ENCODE measurements at places on chromosomes 16 and 17.

DNA sequence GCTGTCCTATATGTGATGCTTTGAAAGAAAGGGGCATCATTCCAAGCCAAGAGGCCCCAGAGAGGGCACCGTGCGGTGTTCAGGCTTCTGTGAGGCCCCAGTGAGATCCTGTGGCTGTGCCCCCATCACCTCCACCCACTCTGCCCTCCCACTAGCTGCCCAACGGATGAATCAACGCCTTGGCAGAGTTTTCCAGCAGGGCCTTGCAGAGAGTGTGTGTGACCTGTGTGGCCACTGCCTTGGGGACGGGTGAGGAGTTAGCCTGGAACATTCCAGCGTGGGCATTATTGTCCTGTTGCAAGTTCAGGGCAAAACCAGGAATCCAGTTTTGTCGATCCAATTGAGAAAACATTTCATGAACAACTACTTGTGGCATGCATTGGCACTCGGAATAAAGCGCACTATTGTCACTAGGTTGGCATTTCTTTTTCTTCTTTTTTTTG lies 53.7 kb downstream of the SF3B3 start:
- no peak for DNase-seq

DNA sequence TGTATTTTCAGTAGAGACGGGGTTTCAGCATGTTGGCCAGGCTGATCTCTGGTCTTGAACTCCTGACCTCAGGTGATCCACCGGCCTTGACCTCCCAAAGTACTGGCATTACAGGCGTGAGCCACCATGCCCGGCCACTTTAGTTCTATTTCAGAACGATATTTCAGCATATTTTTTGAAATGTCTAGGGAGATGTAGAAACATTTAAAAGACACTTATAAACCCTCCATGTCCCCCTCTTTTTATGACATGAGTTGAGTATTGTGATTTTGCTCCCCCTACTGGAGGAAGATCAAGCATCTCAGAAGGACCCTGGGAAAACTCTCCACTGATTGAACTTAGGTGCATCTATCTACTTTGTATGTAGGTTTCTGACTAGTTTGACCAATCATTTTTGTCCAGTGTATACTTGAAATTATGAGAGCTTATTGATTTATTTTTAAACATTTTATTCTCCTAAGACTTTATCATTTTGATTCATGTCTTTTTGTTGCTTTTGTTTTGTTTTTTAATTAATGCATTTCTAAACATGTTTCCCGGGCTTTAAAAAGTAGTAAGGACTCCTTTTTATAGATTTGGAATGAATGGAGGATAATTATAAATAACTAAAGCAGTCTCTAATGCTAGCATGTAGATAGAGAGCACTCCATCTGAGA lies 105.1 kb downstream of the CHD9 start:
- no peak for DNase-seq

GRCh38 chr17:44323359-44324091 lies 1.1 kb downstream of the SLC25A39 start:
- no peak for DNase-seq

DNA sequence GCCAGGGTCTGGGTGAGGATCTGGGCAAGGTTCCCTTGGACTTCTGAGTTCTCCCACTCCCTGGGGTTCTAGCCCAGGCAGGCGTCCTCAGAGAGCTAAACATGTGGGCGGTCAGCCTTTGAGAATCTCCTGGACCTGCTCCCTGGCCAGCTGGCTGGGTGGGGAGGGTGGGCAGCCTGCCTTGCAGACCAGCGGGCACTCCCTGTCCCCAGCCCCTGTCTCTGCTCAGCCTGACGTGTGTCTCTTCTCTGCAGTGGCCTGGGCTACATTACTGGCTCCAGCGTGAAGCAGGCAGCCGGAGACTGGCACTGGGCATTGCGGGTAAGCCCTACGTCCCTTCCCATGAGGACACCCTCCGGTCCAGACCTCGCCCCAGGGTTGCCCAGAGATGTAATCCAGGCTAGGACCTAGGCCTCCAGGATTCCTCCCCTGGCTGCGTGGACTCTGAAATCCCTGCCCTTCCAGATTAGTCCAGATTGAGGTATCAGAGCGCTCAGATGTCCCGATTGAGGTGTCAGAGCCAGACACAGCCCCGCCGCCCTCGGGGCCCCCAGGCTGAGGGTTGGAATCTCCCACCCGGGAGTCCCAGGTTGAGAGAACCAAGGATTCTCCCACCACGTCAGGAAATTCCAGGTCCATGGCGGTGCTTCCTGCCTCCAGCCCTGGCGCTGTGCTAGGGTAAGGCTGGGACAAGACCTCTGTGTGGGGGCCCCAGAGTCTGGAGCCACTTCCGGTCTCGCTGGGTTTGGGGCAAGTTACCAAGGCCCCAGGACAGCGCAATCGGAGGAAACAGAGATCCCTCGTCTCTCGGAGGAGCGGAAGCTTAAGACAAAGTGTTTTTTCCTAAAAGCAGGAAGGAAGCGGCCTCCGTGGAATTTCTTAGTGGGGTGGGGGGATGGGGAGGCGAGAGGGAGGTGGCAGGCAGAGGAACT lies 24.1 kb downstream of the MYBBP1A start:
- no peak for DNase-seq

DNA sequence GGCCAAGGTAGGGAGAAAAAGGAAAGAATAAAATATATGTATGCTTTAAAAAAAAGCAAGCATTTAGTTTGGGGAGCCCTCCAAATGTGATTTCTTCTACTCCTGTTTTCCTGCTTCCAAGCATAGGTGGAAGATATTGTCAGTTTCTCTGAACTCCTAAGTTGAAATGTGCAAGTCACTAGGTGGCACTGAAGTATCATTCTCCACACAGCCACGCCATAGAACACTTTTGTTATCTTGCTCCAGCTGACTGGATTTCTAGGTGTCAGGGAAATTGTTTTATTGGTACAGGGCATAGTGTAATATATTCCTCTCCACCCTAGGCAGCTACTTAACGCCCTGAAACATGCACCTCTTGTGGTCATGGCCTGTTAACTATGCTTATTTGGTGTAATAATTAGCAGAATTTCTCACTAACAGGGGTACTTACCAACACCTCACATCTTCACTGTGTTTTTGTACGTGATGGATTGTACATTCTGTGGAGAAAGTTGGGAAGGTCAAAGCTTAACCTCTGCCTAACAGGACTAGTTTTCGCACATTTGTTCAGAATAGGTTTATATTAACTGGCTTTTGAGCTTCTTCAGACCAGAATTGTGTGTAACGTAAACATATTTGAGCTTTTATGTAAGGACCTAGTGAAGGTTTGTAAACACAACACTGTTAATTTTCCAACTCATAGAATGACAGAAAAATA lies 69.3 kb downstream of the FTO start:
- DNase-seq: no peak

DNA sequence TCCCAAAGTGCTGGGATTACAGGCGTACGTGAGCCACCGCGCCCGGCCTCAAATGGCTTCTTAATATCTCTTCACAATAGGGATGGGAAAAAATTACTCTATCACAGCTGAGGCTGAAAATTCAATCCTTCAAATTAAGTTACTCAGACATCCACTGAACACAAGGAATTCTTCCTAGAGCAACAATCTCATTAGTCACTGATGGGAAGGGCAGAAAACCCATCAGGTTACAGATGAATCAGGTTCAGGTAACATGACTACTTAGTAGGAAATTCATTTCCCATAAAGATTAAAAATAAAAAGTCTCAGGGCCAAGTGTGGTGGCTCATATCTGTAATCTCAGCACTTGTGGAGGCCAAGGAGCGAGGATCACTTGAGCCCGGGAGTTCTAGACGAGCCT lies 42.5 kb upstream of the ABR start:
- no peak for DNase-seq

DNA sequence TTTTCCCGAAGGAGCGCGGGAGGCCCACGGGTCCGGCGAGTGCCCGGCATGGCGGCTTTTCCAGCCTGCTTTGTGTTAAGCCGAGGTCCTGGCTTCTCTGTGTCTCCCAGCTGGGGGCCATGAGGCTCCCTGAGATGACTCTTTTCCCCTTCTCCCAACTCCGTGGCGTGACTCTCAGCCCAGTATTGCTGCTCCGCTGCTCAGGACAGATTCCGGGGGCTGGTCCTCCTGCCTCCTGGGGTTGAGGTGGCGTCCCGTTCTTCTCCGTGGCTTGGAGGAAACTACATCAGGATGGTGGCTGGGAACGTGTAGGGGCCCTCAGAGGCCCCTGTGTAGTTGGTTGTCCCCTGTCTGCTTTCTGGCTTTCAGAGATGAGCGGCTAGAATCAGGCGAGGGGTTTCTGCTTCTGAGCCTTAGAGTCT lies 951 bp downstream of the GPS1 start:
- DNase-seq: no peak

DNA sequence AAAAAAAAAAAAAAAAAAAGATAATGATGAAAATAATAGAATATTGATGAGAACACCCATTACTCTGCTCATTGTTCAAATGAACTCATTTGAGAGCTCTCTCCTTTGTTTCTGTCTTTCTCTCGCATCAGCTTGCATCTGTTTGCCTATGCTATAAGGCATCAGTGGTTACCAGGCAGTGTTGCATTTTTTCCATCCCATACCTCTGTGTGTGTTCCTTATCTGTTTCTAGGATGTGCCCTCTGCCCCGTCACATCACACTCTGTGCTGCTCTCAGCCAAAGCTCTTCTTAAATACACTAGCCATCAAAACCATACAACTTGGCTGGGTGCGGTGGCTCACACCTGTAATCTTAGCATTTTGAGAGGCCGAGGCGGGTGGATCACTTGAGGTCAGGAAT lies 568.2 kb downstream of the WWOX start:
- no peak for DNase-seq

GRCh38 chr17:10270258-10270657 lies 71.9 kb upstream of the GAS7 start:
- DNase-seq: no peak

- peak; percentile 72 for DNase-seq
Measured at GRCh38 chr16:80804056-80804525, 307 bp downstream of the CDYL2 start.

GRCh38 chr17:48299760-48300159 lies 130.3 kb downstream of the SKAP1 start:
- DNase-seq: no peak

GRCh38 chr17:28001149-28001548 lies 41.3 kb upstream of the NLK start:
- DNase-seq: no peak

GRCh38 chr16:55642611-55643010 lies 13.2 kb upstream of the SLC6A2 start:
- DNase-seq: no peak

GRCh38 chr17:69477204-69477902 lies 62.9 kb downstream of the MAP2K6 start:
- DNase-seq: no peak

DNA sequence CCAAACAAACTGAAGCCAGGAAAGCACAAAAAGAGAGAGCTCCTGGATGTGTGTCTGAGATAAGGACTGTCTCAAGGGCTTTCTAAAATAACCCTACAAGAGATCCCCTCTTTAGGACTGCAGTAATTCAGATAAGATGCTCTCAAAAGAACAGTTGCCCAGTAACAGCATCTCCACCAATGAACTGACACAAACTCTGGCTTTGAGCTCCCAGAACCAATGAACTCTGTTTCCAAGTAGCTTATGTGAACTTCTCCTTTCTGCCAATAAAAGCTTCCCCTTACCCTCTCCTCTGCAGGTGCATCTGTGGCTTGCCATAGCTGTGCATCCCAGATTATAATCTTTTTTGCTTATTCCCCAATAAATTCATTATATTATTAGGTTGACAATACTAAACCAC lies 421.5 kb downstream of the SLC39A11 start:
- no peak for DNase-seq

DNA sequence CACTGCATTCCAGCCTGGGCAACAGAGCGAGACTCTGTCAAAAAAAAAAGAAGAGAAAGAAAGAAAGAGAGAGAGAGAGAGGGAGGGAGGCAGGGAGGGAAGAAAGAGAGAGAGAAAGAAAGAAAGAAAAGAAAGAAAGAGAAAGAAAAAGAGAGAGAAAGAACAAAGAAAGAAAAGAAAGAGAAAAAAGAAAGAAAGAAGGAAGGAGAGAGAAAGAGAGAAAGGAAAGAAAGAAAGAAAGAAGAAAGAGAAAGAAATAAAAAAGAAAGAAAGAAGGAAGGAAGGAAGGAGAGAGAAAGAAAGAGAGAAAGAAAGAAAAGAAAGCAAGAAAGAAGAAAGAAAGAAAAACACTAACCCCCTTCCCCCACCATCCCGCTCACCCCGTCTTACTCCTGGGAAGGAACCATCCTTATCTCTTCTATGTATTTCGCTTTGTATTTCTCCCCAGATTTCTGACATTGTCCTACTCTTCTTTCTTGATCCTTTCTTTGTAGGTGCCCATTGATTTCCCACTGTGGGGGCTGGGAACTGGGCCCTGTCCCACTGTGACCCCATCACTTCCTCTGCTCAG lies 20.9 kb downstream of the ALOX15 start:
- no peak for DNase-seq

DNA sequence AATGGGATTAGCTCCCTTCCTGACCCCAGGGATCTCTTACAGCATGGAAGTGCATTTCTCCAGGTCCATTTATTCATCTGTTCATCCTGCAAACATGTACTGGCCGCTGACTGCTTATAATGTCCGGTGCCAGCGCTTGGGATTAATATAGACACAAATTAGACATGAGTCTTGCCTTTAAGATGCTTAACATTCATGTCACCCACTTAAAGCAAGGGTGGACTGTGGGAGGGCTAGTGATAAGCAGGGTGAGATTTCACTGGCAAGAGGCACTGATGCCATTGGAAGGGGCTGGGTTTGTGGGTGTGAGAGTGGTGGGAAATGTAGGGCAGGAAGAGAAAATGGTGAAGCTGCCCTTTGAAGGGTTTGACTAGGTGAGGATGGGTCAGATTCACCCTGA lies 92.2 kb upstream of the MPHOSPH6 start:
- no peak for DNase-seq

GRCh38 chr17:77341069-77341541 lies 200.3 kb downstream of the SEC14L1 start:
- DNase-seq: no peak

GRCh38 chr17:65292430-65292829 lies 155.3 kb downstream of the RGS9 start:
- DNase-seq: no peak

GRCh38 chr17:61174310-61174709 lies 225.3 kb upstream of the TBX2 start:
- no peak for DNase-seq

GRCh38 chr16:62254847-62255246 lies 218.6 kb upstream of the CDH8 start:
- DNase-seq: no peak

GRCh38 chr17:37827905-37828650 lies 83.2 kb upstream of the HNF1B start:
- DNase-seq: no peak

DNA sequence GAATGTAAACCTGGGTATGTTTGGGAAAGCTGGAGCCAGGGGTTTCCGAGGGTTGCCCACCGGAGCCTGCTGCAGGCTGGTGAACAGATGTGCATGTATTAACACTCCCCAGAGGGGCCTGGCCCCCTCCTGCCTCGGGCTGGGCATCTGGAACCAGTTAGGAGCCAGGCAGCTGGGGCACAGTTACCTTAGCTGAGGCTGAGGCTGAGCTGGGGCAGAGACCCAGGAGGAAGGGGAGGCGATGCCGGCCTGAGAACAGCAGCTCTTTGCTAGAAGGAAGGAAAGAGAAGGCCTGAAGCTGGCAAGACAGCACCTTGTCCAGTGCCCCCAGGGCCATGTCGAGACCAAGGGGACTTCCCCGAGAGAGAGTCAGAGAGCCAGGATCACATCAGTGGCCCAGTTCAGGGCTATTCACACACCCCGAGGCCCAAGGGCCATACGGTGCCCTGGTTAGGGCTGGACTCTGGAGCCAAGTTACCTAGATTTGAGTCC lies 65.8 kb downstream of the RMI2 start:
- DNase-seq: no peak

GRCh38 chr16:82651921-82652601 lies 25.3 kb downstream of the CDH13 start:
- no peak for DNase-seq

GRCh38 chr16:51834133-51834532 lies 683.1 kb upstream of the SALL1 start:
- no peak for DNase-seq

Data from glutamatergic neuron (in vitro differentiated cells).